ENCODE measurements at places on chromosomes 5 and 9. TPM values are rescaled to one million over a fixed set of nuclear protein-coding genes. Genes with fewer than 3 reads are reported as not detected.

The SPINK6 gene
- total RNA-seq, result not detected

The TMEM174 gene
- not detected for total RNA-seq

DNA sequence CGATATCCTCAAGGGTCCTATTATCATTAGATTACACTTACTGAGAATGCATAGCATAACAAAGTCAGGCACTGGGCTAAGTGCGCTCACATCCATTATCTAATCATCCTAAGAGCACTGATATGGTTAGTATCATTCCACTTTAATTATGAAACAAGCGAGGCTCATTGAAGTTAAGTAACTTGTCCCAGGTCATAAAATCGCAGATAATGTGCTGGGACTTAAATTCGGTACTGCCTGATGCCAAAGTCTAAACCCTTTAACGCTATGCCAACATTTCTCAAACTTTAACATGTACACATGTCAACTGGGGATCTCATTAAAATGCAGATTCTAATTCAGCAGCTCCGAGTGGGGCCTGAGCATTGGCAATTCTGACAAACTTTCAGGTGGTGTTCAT is 204.7 kb downstream of the PTTG1 start:
- ATAC-seq, result no peak

GRCh38 chr5:31062902-31063580 is 130.4 kb upstream of the CDH6 start:
- ATAC-seq, result no peak

DNA sequence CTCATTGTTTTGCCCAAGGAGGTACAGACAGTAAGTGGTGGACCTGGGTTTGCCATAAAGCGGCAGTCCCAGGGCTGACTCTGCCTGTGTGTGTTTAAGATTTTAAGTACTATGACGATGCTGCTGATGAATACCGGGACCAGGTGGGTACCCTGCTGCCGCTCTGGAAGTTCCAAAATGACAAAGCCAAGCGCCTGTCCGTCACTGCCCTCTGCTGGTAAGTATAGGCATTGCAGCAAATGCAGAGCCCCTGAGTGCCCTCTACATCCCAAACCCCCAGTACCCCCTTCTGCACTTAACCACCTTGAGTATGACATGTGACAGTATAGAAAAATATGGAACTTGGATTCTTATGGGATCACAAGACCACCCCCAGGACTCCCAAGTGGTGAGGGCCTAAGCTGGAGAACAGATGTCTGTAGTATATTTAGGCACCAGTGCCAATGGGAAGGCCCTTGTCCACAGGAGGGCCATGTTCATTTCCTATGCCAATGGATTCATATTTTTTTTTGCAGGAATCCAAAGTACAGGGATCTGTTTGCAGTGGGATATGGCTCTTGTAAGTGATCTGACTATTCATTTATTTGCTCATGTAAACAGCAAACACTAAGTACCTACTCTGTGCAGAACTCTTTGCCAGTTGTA is 22.0 kb downstream of the ENHO start:
- peak; percentile 95 for ATAC-seq

DNA sequence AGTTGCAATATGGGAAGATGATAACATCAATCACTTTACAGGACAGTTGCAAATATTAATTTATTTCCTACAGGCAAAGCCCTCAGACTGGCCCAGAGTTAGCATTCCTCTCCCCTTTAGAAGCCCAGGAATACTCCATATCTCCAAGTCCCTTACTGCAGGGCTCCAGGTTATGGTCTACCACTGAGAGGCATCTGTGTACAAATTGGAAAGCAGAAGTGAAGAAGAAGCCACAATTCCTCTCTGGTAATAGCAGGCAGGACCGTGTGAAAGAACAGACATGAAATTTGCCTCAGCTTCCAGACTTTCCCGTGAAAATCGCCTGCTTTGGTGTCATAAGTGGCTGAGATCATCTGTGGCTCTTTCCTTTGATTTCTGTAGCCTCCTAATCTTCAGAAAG is 289.6 kb downstream of the GLIS3 start:
- no peak for ATAC-seq

- no peak for ATAC-seq
Observed at GRCh38 chr9:87389936-87390335, 107.7 kb upstream of the DAPK1 start.

DNA sequence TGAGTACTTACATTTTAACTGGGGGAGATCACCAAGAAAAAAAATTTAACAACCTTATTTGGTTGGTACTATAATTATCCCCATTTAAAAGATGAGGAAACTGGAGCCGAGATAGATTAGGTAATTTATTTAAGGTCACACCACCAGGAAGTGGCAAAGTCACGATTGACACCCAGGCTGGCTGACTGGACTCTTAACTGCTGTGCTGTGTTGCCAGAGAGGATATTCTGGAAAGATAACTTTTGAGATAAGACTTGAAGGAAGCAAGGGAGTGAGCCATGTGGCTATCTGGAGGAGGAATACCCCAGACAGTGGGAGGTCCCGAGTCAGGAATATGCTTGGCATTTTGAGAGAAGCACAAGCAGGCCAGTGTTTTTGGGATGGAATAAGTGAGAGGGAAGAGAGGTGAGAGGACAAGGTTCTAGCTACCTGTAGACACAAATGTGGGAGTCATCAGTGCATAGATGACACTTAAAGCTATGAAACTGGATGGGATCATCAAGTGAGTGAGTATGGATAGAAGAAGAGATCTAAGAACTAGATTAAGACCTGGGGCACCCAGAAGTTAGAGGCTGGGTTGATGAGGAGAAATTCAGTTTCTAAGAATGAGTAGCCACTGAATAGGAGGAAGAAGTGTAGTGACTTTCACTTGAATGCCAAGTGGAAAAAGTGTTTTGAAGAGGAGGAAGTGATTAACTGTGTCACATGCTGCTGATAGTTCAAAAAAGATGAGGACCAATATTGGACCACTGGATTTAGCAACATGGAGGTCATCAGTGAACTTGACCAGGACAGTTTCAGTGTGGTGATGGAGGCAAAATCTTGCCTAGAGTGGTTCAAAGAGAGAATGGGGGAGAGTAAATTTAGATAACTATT is 25.6 kb downstream of the PDE8B start:
- ATAC-seq, result peak; percentile 7

DNA sequence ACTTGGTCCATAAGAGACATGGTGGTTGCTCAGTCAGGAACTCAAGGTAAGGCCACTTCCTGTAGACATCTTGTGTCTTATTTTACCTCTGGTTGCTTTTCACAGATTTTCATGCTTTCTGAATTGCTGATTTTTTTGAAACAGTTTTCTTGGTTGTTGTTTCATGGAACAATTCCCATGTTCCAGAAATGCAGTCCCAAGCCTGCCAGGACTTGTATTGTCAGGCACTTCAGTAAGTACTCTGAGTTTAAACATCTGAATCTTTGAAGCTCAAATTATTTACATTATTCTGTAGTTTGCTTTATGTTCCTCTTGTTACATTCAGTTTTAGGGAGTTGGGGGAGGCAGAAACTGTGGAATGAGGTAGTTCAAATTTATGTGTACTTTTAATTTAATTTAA is 290.2 kb downstream of the DMRT2 start:
- ATAC-seq, result no peak

GRCh38 chr5:93299681-93300308 is 281.2 kb downstream of the NR2F1-AS1 start:
- no peak for ATAC-seq

- no peak for ATAC-seq
Observed at GRCh38 chr5:93274291-93274690, 306.7 kb downstream of the NR2F1-AS1 start.

DNA sequence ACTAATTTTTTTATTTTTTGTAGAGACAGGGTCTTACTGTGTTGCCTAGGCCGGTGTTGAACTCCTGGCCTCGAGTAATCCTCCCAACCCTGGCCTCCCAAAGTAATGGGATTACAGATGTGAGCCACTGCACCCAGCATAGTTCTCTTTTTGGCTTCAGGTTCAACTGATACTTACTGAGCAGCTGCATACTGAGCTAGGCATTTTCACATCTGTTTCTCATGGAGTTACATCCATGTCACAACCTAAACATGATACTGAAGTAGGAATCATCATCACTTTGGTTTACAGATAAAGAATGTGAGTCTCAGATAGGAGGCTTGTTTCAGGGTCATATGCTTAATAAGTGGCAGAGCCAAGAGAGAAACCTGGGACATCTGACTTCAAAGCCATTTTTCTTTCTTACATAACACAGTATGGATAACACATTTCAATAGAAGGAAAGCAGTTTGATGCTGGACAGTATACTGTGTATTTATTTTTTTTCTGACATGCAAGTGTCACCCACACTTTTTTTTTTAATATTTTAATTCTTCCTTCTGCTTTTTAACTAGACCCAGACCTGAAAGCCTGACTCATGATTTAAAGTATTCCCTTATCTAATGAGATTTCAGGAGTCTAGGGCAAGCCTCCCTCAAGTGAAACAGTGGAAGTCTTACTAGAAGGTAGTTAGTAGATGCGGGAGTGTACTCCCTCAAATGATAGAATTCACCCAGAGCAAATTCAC is 90.8 kb downstream of the HACD4 start:
- ATAC-seq, result peak; percentile 44

Measured in activated T-helper 17 cell treated with anti-CD3 and anti-CD28 coated beads, Interleukin-2, amount 50 U/mL, for 72 hours (primary cell).